ENCODE measurements at places on chromosomes 6 and 20.

- DNase-seq = no peak
These were observed 100.3 kb downstream of the TMEM242 start for GRCh38 chr6:157223021-157223430.

DNA sequence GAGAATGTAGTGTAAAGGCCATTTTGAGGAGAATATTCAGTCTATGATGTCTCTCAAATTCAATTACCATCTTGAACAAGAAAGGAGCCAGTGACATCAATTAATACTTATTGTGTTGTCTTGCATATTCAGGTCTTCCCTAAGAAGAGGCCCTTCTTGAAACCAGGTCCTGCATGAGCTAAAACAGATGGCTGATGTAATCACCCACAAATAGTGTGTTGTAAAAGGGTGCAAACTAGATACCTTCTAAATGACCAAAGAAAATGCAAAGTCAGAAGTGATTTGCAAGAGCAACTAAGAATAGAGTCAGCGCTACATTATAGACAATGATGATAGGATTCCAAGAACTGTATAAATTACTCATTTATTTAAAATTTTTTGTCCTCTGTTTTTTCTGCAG, 97.0 kb downstream of the BTBD3 start:
- no peak for DNase-seq

- no peak for DNase-seq
These were observed 224.8 kb downstream of the SYNDIG1 start for GRCh38 chr20:24694157-24694726.

GRCh38 chr6:32885698-32886286, 31.8 kb downstream of the PSMB9 start:
- no peak for DNase-seq

DNA sequence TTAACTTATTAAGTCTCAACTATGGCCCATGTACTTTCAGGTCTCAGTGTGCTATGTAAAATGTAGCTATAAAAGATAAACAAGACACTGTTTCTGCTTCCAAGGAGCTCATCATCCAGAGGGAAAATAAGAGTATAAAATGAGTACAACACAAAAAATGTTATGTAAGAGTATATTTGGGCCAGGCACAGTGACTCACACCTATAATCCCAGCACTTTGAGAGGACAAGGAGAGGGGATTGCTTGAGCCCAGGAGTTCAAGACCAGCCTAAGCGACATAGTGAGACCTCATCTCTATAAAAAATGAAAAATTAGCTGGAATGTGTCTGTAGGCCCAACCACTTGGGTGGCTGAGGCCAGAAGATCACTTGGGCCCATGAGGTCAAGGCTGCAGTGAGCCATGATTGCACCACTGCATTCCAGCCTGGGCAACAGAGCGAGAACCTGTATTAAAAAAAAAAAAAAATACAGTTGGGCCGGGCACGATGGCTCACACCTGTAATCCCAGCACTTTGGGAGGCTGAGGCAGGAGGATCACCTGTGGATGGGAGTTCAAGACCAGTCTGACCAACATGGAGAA, 124.0 kb downstream of the EDN1 start:
- no peak for DNase-seq
